ENCODE measurements at places on chromosomes 2 and 18.

GRCh38 chr2:42513252-42513918 is 19.6 kb upstream of the KCNG3 start:
- DNase-seq = peak; percentile 21

- peak; percentile 45 for DNase-seq
These were observed 70.6 kb downstream of the SH3YL1 start for GRCh38 chr2:193141-193671.

GRCh38 chr2:15944325-15945017 is 4.1 kb downstream of the MYCN start:
- no peak for DNase-seq

DNA sequence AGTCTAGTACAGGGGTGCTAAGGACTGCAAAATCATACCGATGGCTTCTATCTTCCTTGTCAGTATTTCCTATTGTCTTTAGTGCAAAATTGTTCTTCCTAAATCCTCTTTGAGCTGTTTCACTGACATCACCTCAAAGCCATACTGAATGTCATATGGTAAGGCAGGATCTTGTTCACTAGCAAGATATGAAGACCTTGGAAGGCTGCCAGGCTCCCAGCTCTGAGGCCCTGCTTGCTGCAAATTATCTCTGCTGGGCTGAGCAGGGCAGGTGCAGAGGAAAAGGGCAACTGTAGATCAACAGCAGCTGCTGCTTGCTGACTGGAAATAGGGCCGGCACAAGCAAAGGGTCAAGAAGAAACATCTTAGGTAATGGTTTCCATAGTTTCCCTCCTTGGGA is 58.2 kb downstream of the PMAIP1 start:
- no peak for DNase-seq

DNA sequence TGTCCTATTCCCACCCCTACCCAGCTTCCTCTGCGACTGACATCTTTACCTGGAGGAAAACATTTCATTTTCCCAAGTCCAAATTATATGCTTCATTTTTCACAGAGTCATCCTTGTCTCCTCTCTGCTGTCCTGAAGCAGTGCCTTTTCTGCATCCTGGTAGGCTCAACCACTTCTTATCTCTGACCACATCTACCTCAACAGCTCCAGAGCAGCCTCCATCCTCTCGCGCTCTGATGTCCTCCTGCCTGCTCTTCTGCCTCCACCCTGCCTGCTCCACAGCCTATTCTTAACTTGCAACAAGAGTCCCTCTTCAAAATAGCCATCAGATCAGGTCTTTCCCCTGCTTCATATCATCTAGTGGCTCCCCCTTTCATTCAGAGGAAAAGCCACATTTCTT is 457.1 kb downstream of the PARD3B start:
- no peak for DNase-seq

DNA sequence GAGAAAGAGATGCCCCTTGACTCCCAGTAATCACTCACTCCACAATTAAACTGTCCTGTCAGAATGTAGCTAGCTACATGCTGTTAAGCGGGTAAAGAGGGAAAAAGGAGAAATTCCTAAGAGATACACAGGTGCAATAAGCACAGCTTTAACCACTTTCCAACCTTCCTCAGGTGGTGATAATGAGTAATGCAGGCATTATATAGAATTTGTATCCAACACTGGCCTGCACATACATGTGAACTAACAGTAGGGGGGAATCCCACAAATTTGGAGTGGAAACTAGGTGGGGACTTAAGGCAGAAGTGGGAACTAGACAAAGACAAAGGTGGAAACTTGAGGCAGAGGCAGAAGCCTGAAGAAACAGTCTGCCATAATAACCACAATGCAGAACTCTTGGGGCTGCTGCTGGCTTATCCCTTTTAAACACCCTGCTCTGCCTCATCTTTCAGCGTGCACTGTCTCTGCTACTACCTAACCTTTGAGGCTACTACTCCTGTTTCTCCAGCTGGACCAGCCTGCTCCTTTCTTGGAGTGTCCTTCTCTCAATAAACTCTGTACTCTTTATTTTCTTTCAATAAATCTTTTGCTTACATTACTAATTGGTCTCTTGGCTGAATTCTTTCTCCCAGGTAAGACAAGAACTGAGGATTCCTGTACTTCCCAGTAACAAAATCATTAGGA is 259.7 kb downstream of the PDE11A start:
- DNase-seq = no peak

DNA sequence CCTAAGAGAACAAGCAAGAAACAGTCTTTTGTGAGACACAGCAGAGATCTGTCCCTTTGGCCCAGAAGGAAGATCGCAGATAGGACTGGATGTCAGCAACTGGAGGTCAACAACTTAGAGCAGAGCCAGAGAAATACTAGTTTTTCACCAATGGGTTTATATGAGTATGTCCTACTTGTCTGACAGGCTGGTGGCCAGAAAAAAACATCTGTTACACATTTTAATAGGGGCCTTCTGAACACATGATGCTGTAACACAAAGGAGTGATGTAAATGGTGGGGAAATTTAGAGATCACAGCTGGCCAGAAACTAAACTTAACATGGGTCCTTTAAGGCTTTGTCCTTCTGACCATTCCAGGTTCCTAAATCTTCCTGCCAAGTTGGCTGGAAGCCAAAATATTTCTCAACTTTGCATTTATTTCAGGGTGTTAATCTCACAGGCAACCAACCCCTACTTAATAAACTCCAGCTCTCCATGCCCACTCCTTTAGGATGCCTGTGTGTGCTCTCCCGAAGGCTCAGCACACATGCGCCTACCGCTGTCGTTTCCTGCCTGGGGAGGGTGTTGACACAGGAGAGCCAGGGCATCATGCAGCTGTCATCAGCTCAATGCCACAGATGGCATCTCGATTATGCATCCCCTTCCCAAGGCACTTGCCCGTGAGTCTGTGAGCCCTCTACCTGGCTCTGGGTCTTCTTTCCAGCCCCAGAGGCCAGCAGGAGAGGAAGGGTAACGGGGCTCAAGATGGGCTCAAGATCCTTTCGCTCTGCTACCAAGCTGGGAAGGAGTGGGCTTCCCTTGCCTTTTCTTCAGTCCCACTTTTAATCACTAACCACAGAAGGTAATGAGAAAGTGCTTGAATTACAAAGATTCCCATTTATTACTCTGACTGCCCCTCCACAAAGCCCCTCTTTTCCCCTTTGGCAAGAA is 252.5 kb downstream of the ETAA1 start:
- DNase-seq = no peak

- no peak for DNase-seq
These were observed 86.9 kb downstream of the SLC25A12 start for GRCh38 chr2:171807119-171807518.

- no peak for DNase-seq
These were observed 233.4 kb upstream of the GALNT5 start for GRCh38 chr2:157024129-157024528.

DNA sequence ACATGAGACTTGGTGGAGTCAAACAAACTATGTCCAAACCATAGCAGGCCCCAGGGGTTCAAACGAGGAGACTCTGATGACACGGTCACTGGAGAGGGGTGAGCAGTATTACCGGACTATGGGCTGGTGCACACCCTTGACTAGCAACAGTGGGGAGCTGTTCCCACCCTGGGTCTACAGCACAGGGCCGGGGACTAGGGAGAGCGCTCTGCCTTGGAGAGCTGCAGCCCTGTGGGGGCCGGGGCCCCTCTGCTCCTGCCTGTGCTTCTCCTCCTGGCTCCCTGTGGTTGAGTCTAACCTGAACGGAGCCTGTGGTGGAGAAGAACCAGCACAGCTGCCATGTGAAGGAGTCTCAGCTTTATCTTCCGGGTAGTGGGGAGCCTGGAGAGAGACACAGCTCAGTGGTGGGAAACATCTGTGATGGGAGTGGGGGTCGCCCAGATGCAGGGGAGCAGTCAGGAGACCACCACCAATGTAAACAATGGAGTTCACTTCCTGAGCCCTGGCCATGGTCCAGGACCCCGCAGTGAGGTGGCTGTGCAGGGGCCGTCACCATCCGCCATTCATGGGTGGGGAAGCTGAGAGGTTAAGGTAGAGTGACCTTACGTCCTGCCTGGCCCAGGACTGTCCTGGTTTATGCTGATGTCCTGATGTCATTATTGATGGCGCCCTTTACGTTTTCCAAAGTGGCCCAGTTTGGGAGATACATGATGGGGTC is 195.7 kb upstream of the TWIST2 start:
- no peak for DNase-seq

GRCh38 chr2:53476834-53477233 is 290.8 kb upstream of the CHAC2 start:
- DNase-seq = no peak

DNA sequence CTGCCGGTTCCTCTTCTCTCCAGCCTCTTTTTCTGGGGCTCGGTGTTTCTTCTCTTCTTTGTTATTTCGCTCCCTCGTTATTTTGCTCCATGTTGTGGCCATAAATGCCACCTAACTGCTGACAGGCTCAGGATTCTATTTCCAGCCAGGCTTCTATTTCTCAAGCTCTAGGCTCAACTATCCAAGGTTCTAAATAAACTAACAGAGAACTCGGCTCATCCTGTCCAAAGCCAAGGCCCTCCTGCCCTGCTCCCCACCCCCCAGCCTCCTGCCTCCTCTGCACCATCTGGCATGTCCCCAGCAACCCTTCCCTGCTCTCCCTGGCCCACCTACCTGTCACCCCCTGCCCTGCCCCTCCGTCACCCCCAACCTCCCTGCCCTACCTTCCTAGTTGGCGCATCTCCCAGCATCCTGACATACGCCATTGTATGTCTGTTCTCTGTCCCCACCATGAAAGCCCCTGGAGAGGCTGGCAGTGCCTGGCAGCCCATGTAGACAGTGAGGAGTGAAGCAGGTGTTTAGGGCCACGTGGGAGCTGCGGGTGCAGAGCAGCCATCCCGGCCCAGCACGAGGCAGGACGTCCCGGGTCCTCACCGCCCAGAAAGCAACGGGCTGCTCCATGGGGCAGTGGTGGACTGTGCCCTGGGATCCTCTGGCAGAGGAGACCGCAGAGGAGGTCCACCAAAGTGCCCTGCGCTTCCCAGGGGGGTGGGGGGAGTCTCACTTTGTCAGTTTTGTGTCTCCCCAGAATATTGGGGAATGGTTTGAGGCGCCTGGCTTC is 186.9 kb downstream of the TWIST2 start:
- DNase-seq = no peak

DNA sequence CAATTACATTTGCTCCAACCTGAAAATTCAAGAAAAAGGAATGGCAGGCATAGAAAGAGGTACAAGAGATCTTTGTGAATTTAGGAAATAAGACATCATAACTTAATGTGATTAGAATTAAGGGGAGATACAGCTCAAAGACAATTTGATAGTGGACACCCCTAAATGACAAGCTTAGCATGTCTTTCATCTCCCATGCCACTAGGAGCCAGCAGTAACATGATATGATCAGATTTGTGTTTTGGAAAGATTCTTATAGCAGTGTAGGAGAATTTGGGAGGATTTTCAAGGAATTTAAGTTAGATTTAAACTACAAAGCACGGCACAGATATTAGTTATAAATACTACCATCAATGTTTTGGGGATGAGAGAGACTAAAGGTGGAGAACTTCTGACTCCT is 340.8 kb downstream of the RDH14 start:
- no peak for DNase-seq

DNA sequence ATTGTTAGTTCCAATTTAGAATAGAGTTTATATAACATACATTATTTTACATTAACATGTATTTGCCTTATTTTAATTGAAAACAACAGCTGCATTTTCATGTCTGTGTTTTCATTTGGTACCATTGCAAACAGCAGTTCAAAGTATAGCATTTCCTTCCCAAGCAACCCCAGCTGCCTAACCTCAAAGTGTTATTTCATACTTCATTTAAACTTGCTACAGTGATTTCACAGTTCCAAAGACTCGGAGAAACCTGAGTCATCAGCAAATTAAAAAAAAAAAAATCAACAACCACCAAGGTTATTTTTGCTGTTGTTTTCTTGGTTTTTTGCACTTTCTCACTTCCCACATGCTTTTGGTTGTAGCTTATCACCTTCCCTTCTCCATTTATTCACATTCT is 236.5 kb upstream of the SPHKAP start:
- no peak for DNase-seq

GRCh38 chr18:11121443-11121849 is 27.9 kb downstream of the PIEZO2 start:
- DNase-seq = no peak

DNA sequence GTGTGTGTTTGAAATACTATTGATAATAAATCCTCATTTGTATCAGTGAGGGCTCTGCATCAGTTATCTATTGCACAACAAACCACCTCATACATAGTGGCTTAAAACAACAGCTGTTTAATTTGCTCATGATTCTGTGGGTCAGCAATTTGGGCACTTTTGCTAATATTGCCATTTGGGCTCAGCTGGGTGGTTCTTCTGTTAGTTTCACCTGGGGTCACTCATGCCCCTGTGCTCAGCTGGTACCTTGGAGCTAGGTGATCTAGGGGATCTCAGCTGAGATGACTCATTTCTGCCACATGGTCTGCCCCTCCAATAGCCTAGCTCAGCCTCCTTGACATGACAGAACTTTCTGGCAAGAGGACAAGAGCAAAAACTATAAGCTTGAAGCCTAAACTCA is 126.3 kb downstream of the LYPD6B start:
- DNase-seq = no peak

DNA sequence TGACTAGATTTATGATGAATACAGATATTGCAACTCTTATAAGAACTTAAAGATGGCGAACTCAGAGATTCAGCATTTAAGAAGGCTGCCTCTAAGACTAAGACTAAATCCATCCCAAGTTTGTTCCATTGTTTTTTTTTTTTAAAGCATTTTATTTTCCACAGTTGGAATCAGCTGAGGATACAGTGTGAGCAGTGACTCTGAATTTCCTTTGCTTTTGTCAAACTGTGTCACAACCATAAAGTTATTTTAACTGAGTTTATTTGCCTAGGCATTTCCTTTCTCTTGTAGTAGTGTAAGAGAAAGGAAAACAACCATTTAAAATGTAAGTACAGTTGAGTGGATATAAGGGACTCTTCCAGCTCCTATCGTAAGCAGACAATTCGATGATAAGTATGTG is 63.9 kb downstream of the ZEB2 start:
- no peak for DNase-seq

GRCh38 chr2:139514951-139515350 is 734.8 kb upstream of the NXPH2 start:
- DNase-seq = no peak

GRCh38 chr2:218003981-218004419 is 1.2 kb upstream of the TNS1 start:
- DNase-seq = no peak

DNA sequence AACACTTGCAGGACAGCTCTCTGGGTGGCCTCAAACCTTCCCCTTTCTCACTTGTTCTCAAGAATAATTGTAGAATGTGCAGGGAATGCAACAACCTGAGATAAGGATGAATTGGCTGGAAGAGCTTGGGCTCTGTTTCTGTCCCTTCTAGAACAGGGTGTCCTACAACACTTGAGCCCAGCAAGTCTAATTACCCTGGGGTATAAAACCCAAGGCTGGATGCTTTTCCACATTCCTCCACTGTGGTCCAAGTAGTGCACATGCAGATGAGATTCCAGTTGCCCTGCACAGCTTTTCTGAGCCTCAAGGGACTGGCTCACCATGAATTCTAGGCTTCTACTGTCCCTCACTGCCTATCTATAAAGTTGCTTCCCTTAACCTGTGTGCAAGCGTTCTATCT is 140.8 kb upstream of the SPATS2L start:
- DNase-seq = no peak
